Activated CD4-positive, alpha-beta T cell treated with anti-CD3 and anti-CD28 coated beads, Interleukin-2, amount 50 U/mL, for 24 hours (primary cell): ENCODE measurements at places on chromosomes 2 and 18.

DNA sequence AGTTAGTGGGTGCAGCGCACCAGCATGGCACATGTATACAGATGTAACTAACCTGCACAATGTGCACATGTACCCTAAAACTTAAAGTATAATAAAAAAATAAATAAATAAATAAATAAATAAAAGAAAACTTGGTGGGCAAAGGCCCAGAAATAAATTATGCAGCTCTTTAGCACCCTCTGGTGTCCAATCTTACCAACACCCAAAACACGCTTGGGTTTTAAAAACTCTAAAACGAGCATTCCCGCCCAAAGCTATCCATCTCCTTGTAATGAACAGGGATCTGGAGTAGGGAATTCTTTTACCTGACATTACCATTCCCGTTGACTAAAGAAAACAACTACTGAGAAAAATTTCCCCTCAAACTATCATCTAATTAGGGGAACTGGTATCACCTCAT lies 2005.9 kb upstream of the CELF4 start:
- DNase-seq, result no peak

- no peak for DNase-seq
These were observed 130.7 kb downstream of the SOCS6 start for GRCh38 chr18:70419526-70419925.

DNA sequence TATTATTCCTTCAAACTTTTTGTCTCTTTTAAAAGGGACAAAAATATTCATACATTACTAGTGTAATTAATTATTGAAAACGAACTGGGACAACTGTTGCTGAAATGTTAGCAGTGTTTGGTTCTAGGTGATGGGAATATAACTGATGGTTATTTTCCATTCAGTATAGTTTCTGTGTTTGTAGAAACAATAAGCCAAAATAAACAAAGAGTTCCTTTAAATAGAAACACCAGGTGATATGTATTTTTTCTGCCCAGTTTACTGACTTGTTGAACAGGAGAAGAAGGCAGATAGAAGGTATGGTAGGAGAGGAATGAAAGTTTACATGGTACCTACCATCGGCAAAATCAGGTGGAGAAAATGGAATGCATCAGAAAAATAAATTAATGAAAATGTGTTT lies 74.2 kb downstream of the LYPD6B start:
- no peak for DNase-seq

DNA sequence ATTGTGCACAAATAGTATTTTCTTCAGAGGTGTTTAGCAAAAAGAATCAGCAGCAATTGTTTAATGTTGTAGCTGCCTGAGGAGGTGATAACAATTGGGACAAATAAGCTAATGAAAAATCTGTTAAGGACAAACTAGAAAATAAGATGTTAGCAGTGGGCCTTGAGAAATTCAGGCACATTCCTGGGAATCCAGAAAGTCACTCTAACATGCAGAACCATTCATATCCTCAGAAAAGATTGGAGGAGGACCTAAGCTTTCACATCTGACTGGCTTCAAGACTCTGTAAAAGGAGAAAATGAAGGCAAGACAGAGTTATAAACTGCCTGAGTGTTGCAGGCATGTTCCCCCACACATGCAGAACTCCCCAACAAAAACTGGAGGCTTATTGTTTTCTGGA lies 353.5 kb upstream of the RGPD4 start:
- no peak for DNase-seq

DNA sequence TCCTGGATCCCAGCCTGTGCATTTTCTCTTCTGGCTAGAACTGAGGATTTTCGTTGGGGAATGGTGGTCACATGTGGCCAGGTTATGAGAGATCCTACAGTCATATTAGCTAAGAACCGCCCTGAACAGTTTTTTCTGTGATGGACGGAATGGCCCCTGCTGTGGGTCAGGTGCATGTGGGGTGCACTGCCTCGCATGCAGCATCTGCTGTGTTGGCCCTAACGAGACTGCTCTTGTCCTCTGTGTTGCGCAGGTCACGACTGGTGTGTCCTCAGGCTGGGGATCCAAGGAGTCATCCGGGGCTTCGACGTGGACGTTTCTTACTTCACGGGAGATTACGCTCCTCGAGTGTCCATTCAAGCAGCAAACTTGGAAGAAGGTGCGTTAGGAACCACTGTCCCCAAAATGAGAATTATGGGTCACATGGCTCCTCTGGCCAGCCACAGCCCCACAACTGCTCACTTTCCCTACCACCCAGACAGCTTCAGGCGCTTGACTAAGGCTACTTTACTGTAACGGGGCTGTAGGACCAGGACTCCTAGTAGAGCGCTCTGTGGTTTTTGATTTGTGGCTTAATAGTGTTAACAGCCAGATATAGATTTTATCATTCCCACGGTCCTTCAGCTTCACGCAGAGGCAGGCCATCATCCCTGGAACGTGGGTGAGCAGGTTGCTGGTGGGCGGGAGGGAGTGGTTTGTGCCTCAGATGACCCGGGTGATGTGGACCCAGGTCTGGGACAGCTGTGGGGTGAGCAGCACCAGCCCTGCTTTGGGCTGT lies 21.8 kb downstream of the ALLC start:
- DNase-seq, result no peak
